ENCODE measurements at places on chromosomes 16 and 17. TPM values are rescaled to one million over a fixed set of nuclear protein-coding genes. Genes with fewer than 3 reads are reported as not detected.

- no peak overlapping the region for H3K27ac ChIP-seq
- no peak for DNase-seq
- no peaks in the 10 kb centered on the region for H3K36me3 ChIP-seq
- no peaks in the 10 kb centered on the region for H3K4me1 ChIP-seq
Measured at GRCh38 chr17:68134046-68134637, 98.6 kb downstream of the KPNA2 start.

- no peaks in the 10 kb centered on the region for H3K36me3 ChIP-seq
- H3K4me1 ChIP-seq: no peaks in the 10 kb centered on the region
- no peak for DNase-seq
- no peaks in the 10 kb centered on the region for H3K27me3 ChIP-seq
- H3K4me3 ChIP-seq: no peak overlapping the region
Measured at GRCh38 chr16:84680843-84681629, 18.8 kb upstream of the USP10 start.

GRCh38 chr17:36858119-36859002 is 78.9 kb upstream of the LHX1 start:
- H3K27me3 ChIP-seq: peaks cover 4% of the 10 kb centered on the region
- no peak for DNase-seq
- no peaks in the 10 kb centered on the region for H3K36me3 ChIP-seq
- H3K27ac ChIP-seq: no peak overlapping the region
- H3K4me3 ChIP-seq: no peak overlapping the region

- H3K27ac ChIP-seq: peak overlapping the region; percentile 92
- H3K36me3 ChIP-seq: peaks cover 1% of the 10 kb centered on the region
- peak overlapping the region; percentile 76 for H3K4me3 ChIP-seq
- no peaks in the 10 kb centered on the region for H3K27me3 ChIP-seq
Measured at GRCh38 chr16:18800775-18801144, 589 bp downstream of the ARL6IP1 start.

GRCh38 chr17:38815576-38816193 is 9.4 kb downstream of the CWC25 start:
- DNase-seq: no peak
- H3K4me1 ChIP-seq: no peaks in the 10 kb centered on the region
- no peaks in the 10 kb centered on the region for H3K27me3 ChIP-seq

- no peaks in the 10 kb centered on the region for H3K27me3 ChIP-seq
- DNase-seq: no peak
- no peaks in the 10 kb centered on the region for H3K4me1 ChIP-seq
- H3K4me3 ChIP-seq: no peak overlapping the region
- H3K36me3 ChIP-seq: no peaks in the 10 kb centered on the region
Measured at GRCh38 chr17:53912117-53912516, 89.4 kb downstream of the KIF2B start.

DNA sequence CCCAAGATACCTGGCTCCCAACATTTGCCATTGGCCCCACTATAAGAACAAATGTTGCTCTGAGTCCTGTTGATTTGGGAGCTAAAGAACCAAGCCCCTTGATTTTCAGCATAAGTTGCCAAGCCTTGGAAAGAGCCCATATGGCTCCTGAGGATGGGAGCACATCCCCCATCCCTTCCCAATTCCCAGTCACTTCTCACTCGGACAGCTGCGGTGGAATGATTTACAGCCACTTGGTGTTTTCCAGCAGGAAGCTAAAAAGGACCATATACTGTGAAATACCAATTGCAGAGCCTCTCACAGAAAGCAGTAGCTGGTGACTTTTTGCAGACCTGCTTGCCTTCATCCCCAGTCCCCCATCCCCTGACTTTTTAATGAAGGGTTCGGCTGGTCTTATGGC is 524.6 kb downstream of the GRIN2A start:
- no peaks in the 10 kb centered on the region for H3K27me3 ChIP-seq
- no peaks in the 10 kb centered on the region for H3K4me1 ChIP-seq
- H3K27ac ChIP-seq: no peak overlapping the region
- H3K36me3 ChIP-seq: peaks cover 6% of the 10 kb centered on the region

- peaks cover 79% of the 10 kb centered on the region for H3K4me1 ChIP-seq
- H3K27me3 ChIP-seq: no peaks in the 10 kb centered on the region
- H3K36me3 ChIP-seq: no peaks in the 10 kb centered on the region
- peak overlapping the region; percentile 5 for H3K27ac ChIP-seq
Measured at GRCh38 chr17:50474523-50474922, 4.1 kb upstream of the RSAD1 start.

The SEPTIN12 gene
- not detected for total RNA-seq

The BTBD17 gene
- total RNA-seq: not detected

All from liver (tissue), 10 donors.